ENCODE measurements at places on chromosomes 3 and 15.

- DNase-seq, result no peak
Observed at GRCh38 chr3:125356140-125357026, 18.7 kb downstream of the ZNF148 start.

DNA sequence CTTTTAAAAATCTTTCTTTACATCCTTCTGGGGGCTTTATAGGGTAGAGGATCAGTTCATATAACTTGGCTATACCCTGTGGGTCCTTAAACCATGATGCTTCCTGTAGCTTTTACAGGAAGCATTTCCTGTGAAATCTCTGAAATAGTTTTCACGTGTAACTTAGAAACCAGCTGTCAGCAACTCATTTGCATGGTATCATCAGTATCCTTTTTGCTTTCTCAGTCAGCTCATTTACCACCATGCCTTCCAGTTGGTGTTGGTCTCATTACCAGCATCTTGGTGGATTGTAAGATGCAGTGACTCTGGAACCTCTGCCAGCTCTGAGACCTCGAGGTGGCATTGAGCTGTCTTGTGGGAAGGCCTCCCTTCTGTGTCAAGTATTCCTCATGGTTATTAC is 96.7 kb upstream of the MYZAP start:
- DNase-seq, result no peak

DNA sequence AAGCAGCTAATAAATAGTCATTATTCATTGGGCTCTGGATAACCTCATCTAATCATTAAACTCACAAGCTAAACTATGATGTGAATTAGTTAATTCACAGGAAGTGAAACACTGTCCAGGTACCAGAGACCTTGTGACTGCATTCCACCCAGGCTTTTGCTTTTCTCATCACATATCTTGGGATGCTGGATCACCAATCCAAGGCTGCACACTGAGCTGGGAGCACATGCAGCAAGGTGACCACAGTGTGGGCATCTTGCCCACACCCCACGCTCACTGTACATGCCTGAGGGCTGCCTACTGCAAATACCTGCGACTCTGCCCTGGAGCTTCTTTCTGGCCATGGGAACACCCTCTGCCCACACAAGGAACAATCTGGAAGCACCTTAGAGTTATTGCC is 40.6 kb upstream of the TNFAIP8L3 start:
- no peak for DNase-seq

- no peak for DNase-seq
Observed at GRCh38 chr3:42179110-42179725, 86.8 kb downstream of the CCK start.

GRCh38 chr3:112114576-112115160 is 18.4 kb downstream of the GCSAM start:
- DNase-seq, result no peak

DNA sequence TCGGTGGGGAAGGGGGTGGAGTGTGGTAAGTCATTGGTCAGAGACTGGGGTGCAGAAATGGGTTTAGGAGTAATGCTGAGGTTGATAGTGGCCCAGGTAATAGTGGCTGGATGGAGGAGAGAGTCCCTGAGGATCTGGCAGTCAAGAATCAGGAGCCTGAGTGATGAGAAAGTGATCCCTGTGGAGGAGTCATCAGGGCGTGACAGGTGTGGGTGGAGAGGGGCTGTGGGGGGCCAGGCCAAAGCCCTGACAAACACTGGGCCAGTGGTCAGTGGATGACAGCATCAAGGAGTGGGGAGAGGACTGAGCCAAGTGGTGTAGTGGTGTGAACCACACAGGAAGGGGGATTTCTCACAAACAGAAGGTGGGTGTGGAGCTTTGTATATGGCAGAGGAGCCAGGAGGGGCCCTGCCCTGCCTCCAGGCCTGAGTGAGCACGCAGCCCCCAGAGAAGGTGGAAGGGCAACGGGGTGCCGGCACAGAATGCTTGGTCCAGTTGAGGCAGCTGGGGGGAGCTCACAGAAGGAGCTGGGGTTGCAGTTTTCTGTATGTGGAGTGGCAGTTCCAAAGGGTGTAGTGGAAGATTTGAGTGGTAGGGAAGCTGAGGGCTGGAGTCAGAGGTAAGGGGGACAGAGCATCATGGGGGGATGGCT is 77.1 kb downstream of the SPSB4 start:
- DNase-seq, result no peak

- no peak for DNase-seq
Observed at GRCh38 chr3:127052121-127052561, 69.2 kb downstream of the PLXNA1 start.

- no peak for DNase-seq
Observed at GRCh38 chr15:80252121-80252518, at the start of gene CTXND1. Gene CTXND1, minus strand, starts transcription at chr15:80252213. Its CDS starts 50,264 bp downstream, at chr15:80201949.

DNA sequence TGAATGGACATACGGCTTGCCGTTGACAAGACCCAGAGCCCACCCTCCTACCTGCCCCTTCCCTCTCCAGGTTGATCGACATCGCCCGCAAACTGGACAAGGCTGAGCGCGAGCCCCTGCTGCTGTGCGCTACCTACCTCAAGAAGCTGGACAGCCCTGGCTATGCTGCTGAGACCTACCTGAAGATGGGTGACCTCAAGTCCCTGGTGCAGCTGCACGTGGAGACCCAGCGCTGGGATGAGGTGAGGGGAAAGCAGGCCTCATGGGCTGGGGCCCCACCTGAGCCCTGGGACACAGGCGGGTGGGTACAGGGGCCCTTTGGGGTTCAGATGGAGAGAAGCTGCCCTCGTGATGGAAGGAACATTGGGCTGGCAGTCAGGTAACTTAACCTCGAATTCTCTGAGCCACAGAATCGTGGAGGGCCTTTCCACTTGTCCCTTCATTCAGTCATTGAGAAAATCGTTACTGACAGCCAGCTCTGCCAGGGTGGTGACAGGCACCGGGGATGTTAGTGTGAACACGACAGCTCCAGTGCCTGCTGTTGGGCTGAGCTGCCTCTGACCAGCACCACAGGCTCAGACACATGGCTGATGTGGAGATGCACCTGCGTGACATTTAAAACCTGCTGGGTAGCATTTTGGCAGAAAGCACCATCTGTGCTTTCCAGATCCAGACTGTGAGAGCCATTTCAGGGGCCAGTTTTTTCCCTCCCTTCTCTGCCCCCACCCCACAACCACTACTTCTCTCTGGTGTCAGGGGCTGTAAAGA is 25.6 kb upstream of the RHO start:
- DNase-seq, result no peak

DNA sequence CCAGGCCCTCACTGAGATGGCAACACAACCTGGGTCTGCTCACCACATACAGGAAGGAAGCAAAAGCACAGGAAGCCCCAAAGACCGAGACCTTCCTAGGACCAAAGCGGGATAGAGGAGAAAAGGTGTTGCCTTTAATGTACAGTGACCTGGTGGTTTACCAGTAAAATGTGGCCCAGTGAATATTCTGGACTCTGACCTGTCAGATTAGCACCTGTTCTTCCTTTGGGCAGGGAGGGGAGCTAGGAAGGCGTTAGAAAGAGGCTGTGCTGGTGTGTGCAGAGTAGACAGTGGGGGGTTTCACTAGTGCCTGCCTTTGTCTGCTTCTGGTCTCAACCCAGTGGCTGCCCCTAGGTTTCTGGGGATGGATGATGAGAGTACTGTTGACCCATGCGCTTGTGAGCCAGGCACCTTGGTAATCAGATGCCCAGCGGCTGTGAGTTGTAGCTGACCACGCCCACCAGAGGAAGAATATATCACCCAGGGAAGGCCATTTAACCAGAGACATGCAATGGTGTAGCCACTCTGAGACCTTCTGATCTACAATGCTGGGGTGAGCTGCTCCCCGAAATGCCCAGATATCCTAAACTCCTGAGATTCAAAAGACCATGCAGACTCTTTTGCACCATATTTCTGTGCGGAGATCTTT is 90.1 kb upstream of the NEO1 start:
- DNase-seq, result no peak

- DNase-seq, result no peak
Observed at GRCh38 chr3:196122021-196122687, 40.3 kb upstream of the TFRC start.

DNA sequence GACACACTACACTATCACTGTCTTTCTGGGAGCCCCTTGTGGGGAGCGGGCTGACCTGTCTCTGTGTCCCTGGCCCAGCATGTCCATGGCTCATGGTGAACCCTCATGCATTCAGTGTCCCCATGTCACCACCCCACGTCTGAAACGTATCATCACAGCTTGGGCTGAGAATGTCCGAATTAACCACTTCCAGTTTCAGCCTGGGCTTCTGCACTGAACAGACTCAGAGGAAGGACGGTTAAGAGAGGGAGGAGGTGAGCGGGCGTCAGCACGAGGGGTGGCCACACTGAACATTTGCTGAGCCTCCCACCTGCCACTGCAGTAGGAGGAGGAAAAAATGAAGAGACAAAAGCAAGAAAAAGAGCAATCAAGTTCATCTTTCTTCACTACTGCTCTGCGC is 30.5 kb downstream of the ATP2B2 start:
- no peak for DNase-seq

- DNase-seq, result no peak
Observed at GRCh38 chr3:184467171-184467570, 87.3 kb downstream of the CHRD start.

- DNase-seq, result no peak
Observed at GRCh38 chr3:5181469-5182141, 5.9 kb upstream of the EDEM1 start.

DNA sequence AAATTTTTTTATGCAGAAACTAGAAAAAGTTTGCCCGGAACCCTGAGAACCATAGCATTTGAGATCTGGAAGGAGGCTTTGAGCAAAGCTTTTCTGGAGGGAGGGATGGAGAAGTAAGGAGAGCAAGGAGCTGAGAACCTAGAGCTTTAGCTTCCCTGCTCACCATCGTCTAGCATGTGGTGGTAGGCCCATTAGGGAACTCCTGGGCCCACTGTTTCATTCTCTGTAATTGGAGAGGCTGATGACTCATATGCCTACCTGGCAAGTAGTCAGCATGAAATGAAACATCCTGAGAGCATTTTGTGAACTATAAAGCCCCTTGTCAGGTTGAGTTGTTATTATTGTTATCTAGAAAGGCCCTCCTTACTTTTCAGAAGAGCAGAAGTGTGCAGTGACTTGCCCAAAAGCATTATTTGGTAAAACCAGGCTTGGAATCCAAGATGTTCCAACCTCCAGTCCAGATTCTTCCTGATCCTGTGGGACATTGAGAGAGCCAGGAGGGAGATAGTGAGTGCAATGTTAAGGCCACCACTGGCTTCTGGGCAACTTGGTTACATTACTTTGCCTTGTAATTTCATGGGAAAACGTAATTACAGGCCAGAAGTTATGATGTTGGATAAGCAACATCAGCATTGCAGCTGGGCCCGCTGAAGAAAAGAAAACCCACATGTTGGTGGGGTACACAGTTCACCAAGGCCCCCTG is 104.5 kb upstream of the BFSP2 start:
- DNase-seq, result no peak

DNA sequence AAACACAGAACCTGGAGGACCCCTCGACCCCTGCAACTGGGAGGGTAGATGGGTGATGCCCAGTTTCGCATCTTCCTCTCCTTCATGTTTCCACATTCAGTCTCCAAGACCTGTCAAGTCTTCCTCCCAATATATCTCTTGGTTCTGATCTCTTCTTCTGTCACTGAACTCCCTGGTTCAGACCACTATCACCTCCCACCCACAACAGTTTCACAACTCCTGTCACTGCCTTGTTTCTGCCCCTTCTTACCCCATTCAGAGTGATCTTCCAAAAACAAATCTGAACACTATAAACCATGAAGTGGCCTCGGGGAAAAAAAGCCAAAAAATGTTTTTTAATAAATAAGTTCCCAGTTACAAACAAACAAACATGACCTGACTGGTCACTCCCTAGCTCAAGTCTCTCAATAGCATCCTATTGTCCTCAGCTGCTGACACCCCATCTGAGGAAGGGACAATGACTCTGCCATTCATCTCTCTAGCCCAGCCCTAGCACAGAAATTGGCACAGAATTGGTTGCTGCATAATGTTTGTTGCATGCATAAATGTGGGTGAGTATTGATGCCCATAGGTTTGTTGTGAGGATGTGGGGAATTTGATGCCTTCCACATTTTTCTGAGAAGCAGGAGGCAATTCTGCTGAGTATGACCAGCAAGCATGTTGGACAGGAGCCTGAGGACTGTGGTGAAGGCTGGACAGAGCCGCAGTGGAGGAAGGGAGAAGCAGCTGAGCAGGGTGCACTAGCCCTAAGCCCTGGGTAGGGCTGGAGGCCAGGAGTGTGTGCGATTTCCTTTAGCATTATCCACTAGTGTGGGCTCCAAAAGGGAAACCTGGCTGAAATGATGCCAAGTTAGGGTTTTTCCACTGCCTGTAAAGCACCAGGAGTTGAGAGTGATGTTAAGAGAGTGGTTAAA is 12.2 kb upstream of the XYLB start:
- no peak for DNase-seq

DNA sequence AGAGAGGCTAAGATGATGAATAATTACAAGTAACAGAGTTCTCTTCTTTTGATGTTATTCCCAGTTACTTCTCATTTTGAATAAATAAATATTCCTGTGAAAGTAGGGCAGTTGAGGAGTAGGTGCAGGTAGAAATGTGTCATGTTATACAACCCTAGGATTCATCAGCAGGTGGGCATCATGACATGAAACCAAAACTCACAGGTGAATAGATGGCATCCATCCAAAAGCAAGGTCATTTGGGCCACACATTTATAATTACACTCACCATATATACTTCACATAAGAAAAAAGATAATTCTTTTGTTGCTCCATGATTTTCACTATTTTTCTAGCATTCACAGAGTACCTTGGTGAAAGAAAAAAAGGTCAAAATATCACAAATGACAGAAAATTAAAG is 273.6 kb downstream of the ZBBX start:
- DNase-seq, result no peak

DNA sequence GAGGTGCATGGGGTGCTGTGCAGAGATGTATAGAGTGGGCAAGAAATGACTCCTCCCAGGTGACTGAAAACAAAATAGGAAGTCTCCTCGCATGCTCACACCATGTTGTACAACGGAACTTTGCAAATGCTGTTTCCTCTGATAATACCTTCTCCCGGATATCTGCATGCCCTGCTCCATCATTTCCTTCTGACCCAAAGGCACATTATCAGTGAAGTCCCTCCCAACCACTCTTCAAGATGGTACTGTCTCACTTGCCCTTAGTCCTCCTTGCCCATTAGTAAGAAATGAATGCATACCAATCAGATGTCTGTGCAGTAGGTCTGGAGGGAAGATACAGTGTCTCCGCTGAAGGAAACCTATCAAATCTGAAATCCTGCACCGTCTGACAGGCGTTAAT is 12.0 kb downstream of the TMED3 start:
- no peak for DNase-seq

GRCh38 chr15:51443282-51443914 is 101.9 kb downstream of the GLDN start:
- no peak for DNase-seq

GRCh38 chr3:54046641-54047214 is 75.6 kb upstream of the CACNA2D3 start:
- DNase-seq, result no peak

GRCh38 chr15:95287720-95288103 is 1042.8 kb upstream of the NR2F2 start:
- no peak for DNase-seq

DNA sequence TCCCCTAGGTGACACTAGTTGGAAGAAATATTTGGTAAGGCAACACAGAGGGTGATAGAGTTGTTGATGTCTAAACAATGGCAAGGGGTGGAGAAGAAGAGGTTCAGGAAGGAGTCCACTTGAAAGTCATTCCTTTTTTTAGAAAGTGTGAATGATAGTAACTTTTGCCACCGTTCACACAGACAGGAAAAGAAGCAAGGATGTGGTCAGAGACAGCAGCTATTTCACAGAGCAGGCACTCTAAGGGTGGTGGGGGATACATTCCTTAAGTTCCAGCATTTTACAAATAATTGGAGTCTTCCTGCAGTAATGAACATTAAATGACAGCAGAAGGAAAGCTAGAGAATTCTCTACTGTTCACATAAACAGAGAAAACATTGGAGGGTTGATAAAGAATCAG is 75.4 kb upstream of the ZNF385D start:
- no peak for DNase-seq

GRCh38 chr3:112424394-112424793 is 74.9 kb downstream of the BTLA start:
- no peak for DNase-seq
